ENCODE measurements at places on chromosomes 7 and 10. TPM values are rescaled to one million over a fixed set of nuclear protein-coding genes. Genes with fewer than 3 reads are reported as not detected.

Gene GPRIN2
- not detected for total RNA-seq

Gene SERPINE1
- 1,589 TPM for total RNA-seq

Gene PTPRN2
- total RNA-seq, result 0.26 TPM

Gene ASB4
- not detected for total RNA-seq

Gene CALN1
- total RNA-seq, result not detected

Gene TBC1D12
- total RNA-seq, result 15.5 TPM

Gene SPDYE8
- total RNA-seq, result not detected

Gene TCAF2
- 7.2 TPM for total RNA-seq

Gene OR9A2
- total RNA-seq, result not detected

Gene MYPN
- total RNA-seq, result 2.3 TPM

Gene CDK1
- 18.5 TPM for total RNA-seq

Gene ATOH7
- not detected for total RNA-seq

Gene MKX
- total RNA-seq, result not detected

Gene LIPF
- not detected for total RNA-seq

Gene PPRC1
- total RNA-seq, result 13.3 TPM

Gene GJD4
- 0.10 TPM for total RNA-seq

Gene CRCP
- total RNA-seq, result 21.2 TPM

Gene SPDYE5
- total RNA-seq, result not detected

Gene PIK3CG
- 0.03 TPM for total RNA-seq

Gene CFTR
- not detected for total RNA-seq

Gene EXOC4
- 151 TPM for total RNA-seq

Gene NODAL
- total RNA-seq, result not detected

Gene NANOS1
- total RNA-seq, result 1.5 TPM

Gene SH2B2
- 3.1 TPM for total RNA-seq

All from smooth muscle cell of the pulmonary artery (primary cell).